Mammary epithelial cell (primary cell): ENCODE measurements at places on chromosomes 4 and X.

DNA sequence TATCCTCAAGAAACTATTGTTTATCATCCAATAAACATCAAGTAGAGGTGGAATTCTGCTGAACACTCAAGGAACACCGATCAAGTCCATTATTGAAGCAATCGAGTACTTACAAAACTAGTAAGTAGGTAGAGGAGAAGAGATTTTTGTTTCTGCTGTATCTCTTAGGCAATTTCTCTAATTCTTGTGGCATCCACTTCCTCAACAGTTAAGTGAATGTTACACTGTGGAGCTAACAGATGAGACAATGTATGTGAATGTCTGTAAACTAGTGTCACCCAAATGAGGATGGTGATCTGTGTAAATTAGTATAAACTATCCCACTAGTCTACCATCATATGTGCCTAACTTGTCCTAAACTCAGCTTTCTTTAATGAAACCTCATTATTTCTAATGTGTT, 261.6 kb downstream of the ARHGAP24 start:
- no peak for DNase-seq

DNA sequence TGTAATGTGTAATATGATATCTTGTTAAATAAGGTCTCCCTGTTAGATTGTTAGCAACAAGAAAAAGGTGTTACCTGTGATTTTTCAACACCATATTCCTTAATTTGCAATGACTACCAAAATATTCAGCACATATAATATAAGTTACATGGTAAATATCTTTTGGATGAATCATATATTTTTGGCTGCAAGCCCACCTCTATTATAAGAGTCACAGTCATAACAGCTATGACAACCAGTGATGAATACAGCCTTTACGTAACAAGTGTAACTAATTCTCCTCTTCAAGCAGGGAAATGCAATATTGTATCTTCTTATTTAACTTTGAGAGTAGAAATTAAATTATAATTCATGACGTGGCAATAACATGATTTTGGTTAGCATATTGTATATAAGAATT, 187.0 kb downstream of the NLGN4X start:
- peak; percentile 61 for DNase-seq

- no peak for DNase-seq
Measured at GRCh38 chr4:53197772-53198142, 168.1 kb downstream of the SCFD2 start.

GRCh38 chrX:111854556-111855490, 21.2 kb upstream of the TRPC5OS start:
- peak; percentile 17 for DNase-seq

- DNase-seq: peak; percentile 8
Measured at GRCh38 chr4:176981074-176981473, 188.4 kb upstream of the VEGFC start.
